ENCODE measurements at places on chromosomes 4 and X.
A peak's percentile ranks its signal among the peaks of the same experiment; 100 is the strongest.

- DNase-seq, result no peak
Measured at GRCh38 chr4:157048248-157048647, 27.7 kb upstream of the GLRB start.

DNA sequence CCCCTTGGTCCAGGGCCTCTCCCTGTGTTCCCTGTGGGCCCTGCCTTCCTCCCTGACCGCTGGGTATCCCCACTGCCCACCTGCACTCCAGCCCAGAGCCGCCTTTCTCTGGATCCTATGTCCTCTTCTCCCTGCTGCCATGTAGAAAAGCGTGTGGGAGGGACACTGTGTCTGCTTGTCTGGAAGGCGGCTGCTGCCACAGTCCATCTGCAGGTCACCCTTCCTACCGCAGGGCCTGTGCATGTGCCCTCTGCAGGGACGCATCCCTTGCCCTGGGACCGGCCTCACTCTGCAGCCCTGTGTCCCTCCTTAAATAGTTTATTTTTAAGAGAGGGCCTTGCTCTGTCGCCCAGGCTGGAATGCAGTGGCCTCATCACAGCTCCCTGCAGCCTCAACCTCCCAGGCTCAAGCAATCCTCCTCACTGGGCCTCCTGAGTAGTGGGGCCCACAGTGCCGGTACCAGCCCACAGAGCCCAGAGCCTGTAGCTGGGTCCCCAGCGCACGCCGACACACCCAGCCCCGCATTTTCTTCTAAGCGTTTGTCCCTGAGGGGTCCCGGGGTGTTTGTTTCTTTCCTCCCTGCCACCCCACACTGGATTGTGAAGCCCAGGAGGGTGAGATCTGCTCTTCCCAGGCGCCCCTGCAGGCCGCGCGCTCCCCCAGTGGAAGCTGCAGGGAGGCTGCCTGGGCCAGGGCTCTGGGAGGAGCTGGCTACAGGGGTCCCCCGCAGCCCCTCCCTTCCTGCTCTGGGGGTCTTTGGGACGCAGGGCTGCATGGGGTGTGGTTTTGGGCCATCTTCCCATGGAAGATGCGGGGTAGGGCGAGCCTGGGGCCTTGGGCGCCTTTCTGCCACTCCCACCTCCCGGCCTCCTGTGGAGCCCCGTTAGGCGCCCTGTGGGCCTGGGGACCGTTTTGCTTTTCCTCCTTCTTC is 12.8 kb upstream of the NAT8L start:
- DNase-seq, result no peak

- no peak for DNase-seq
Measured at GRCh38 chrX:28888416-28888815, 301.2 kb downstream of the IL1RAPL1 start.

DNA sequence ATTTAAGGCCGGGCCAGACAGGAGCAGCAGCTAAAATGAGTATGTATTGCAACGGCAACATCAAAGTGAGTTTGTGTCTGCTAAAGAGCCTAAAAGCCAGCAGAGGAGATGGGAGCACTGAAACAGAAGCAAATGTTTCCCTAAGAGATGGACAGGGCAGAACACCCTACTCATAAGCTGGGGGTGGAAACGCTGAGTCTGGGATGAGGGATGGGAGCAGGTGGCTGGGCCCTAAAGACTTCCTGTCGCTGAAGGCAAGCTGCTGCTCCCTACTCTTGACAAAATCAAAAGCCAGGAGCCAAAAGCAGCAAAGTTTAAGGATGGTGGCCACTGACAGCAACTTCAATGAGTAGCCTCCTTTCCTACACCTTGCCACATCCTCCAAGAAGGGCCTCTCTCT is 40.6 kb upstream of the NAP1L5 start:
- DNase-seq, result no peak

GRCh38 chr4:11505221-11505971 is 76.7 kb upstream of the HS3ST1 start:
- DNase-seq, result no peak

DNA sequence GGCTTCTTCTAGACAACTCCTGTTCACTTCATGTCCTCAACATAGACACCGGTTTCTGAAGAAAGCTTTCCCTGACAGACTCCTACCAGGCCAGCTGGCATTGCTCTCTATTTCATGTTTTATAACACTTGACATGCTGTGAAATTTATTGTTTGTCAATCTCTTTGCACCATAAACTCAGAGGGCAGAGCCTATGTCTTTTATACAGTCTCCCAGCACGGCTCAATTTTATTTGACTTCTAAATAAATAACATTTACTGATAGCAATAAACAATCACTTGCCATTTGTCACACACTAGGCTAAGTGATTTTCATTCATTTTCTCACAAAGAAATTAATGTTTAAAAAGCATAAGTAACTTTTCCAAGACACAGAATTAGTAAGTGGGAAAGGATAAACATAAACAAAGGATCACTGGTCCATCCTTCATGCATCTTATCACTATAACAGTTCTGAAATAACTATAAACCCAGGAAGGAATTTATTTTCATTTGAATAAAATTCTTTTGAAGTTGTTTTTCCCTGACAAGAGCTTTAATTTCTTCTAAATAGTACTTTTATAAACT is 577.6 kb downstream of the TECRL start:
- DNase-seq, result no peak

DNA sequence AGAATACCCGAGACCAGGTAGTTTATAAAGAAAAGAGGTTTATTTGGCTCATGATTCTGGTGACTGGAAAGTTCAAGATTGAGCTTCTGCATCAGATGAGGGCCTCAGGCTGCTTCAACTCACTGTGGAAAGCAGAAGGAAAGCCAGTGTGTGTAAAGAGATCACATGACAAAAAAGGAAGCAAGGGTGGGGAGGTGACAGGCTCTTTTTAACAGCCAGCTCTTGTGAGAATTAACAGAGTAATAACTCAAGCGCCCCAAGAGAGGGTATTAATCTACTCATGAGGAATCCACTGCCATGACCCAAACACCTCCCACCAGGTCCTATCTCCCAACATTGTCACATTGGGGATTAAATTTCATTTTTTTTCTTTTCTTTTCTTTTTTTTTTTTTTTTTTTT is 6.3 kb upstream of the YIPF6 start:
- no peak for DNase-seq

- DNase-seq, result no peak
Measured at GRCh38 chr4:168317621-168318020, 931 bp downstream of the DDX60 start.

- DNase-seq, result no peak
Measured at GRCh38 chr4:128461291-128462102, 173.9 kb upstream of the PGRMC2 start.

GRCh38 chr4:153109296-153109849 is 94.9 kb upstream of the TRIM2 start:
- DNase-seq, result no peak

DNA sequence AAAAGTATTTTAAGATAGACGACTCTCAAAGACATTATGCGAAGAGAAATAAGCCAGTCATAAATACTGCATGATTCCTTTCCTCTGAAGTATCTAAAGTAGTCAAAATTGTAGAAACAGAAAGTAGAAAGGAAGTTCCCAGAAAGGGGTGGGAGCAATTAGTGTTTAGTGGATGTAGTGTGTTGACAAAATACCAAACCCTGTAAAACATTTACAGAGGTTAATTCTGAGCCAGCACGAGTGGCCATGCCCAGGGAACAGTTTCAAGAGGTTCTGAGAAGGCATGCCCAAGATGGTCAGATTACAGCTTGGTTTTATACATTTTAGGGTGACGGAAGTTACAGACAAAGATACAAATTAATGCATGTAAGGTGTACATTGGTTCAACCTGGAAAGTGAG is 34.4 kb upstream of the SLC25A4 start:
- DNase-seq, result no peak

DNA sequence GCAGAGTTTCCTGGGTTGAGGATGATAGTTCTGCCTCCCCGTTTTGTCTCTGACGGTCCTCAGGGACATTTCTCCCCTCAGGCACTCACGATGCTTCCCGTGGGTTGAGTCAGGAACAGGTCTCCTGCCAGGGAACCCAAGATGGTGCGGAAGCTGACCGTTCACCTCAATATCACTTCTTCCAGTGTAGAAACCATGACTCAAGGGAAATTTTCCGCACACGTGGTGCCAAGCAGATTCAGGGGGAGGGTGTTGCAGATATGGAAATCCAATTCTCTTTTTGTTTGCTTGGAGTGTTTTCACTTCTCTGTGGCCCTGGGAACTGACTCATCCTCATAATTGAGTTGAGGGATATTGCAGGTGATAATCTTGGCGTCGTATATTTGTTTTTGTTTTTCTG is 46.7 kb downstream of the CXorf49B start:
- DNase-seq, result no peak

GRCh38 chr4:40723728-40724127 is 26.0 kb upstream of the NSUN7 start:
- DNase-seq, result no peak

GRCh38 chr4:112296949-112297880 is at the start of gene ALPK1:
Gene ALPK1, plus strand, starts transcription at chr4:112297369.
- DNase-seq, result peak; percentile 8

DNA sequence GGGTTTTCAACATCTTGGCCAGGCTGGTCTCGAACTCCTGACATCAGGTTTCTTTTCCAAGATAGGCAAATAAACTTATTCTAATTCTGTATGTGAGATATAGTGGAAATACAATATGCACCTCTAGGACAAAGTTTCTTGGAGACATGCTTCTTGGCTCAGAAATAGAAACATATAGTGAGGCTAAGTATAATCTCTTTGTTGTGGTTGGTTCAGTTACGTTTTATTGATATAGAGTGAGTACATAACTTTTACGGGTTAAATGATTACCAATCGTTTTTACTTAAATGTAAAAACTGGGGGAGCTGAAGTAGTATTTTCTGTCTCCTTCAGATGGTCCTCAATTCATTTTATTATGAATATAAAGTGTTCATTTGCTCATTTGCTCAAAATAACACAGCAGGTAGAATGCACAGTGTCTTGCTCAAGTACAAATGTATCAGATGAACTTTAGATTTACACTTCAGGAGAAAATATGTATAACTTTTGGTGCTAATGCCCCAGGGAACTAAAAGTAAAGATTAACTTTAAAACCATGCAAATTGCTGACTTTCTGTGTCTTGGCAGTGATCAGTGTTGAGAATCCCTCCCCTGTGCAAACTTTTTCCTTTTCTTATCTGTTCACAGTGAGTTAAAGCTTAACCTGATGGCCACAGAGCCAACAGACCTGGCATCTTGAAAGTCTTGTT is 77.6 kb downstream of the AFF1 start:
- no peak for DNase-seq

GRCh38 chr4:140122891-140123290 is 31.1 kb downstream of the MAML3 start:
- no peak for DNase-seq

DNA sequence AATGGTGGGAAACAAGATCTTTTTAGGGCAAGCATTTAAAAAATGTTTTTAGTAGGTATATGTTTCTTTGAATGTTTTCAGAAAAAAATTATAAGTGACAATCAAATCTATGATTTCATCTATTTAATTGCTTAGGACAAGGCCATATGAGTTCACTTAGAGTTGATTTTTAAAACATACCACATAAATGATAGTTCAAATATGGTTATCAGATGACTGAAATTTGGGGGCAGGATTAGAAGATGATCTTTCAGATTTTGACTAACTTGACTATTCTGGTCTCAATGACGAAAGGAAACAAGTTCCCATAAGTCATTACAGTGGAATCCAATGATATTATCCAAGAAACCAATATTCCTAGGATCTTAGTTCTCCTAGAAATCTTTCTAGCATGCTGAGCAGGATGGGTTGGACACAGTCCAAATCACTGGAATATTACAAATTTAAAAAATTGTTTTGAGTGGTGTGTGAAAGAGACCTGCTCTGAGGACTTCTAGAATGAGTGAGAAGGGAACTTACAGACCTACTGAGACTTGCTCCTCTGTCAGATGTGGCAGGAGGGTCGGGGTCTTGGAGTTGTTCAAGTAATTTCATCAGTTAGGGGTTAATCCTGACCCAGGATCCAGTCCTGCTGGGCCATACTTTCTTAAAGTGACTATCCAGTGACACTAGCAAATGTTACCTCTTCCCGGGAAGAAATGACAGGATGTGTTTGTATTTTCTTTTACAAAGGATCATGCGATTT is 20.0 kb downstream of the RHOH start:
- DNase-seq, result no peak

GRCh38 chr4:150999086-150999485 is 16.0 kb downstream of the LRBA start:
- no peak for DNase-seq

- no peak for DNase-seq
Measured at GRCh38 chrX:135536877-135537276, 16.4 kb downstream of the INTS6L start.

DNA sequence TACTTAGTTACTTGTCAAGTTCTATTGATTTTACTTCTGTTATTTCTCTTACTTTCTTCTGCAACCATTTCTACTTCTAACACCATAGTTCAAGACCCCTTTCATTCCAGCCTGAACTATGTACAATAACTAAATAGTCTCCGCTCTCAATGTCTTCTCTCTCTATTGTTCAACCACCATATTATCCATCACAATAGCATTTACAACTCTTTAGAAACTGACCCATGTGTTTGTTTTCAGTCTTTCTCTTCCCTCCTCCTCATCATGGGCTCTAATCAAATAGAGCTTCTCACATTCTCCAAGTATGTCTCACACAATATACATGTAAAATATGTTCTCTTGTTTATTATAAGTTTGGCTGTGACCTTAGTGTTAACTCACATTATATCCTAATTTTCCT is 143.6 kb downstream of the ZAR1 start:
- DNase-seq, result no peak

DNA sequence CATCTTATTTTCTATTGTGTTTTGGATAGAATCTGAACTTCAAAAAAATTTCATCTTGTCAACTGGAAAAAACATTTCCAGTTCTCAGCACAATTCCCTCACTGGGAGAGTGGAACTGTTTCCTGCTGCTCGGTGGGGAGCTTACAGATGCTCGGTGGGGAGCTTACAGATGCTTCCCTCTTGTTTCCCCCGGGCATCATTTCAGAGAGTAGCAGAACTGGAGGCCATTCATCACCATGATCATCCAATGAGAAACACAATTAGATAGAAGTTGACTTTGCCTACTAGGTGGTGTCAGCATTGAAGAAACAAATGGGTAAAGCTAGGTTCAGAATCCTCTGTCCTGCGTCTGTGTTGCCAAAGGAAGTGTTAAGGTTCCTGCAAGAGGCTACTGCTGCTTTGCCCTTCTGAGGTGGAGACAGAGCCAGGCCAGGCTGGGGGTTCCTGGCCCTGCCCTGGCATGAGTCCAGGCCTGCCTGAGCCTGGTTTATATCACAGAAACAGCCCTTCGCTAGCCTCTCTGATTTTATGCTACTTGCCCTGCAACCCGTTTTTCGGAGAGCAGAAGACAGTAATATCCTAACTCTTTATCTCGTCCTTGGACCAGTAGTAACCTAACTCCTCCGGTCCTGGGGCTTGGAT is 70.6 kb downstream of the TAPT1 start:
- DNase-seq, result no peak

- DNase-seq, result no peak
Measured at GRCh38 chr4:33057736-33058135, 2337.6 kb downstream of the PCDH7 start.

DNA sequence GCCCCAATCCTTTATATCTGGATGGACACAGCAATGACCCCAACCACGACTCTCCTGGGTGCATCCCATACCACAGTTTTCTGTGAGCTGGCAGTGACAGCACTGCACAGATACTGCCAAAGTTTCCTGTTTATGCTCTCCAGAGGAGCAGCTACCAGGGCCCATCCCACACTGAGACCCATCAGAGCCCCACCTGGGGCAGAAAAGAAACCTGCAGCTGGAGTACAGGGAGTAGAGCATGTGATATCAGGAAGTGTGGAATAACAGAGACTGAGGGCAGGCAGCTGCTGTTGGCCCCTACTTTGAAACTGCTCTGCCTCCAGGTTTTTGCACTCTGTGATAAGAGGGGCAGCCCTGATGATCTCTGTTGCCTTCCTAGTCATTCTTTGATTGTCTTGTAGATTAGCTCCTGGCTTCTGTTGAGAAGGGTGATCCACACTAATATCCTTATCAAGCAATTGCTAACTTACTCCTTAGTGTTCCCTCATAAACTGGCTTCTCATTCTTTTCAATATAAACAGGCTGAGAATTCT is 526.3 kb upstream of the TECRL start:
- DNase-seq, result no peak
